ENCODE measurements at places on chromosomes 2 and 18. TPM values are rescaled to one million over a fixed set of nuclear protein-coding genes. Genes with fewer than 3 reads are reported as not detected.

The NT5DC4 gene
- polyA plus RNA-seq: not detected

The DRC1 gene
- 5.0 TPM for polyA plus RNA-seq

The G6PC2 gene
- 0.09 TPM for polyA plus RNA-seq

The SLC23A3 gene
- 0.17 TPM for polyA plus RNA-seq

The HOXD1 gene
- polyA plus RNA-seq: 5.1 TPM

The SLC5A7 gene
- 11.3 TPM for polyA plus RNA-seq

The TUBA4A gene
- polyA plus RNA-seq: 84.9 TPM

The CYP26B1 gene
- polyA plus RNA-seq: 3.6 TPM

- DNase-seq: no peak
These were observed 435.4 kb downstream of the SETBP1 start for GRCh38 chr18:45116116-45116515.

DNA sequence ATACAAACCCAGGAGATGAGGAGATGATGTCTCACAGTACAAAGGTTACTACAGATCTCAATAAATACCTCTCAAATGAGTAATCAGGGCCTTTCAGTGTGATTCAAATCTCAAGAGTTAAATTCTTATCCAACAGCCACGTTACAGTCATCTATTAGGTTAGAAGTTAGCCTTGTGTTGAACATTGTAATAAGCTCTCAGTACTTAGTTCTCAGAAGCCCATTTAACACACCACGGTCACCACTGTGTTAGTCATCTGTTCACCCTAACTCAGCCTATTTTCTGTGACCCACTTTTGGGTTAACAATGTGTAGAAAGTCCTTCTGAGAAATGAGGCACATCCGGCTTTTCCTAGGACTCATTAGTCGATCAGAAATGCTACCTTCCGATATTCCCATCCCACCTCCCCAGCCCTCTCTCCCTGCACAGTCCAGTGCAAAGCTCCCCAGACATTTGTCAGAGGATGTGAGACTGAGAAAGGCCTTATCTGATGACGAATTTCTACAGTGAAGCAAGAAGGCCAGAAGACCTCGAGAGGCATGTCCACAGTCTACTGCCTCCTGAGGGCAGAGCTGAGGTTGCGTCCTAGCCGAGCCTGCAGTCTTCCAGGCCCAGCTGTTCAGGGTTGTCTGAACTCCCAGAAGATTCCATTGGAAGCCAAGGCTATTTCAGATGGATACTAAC is 92.6 kb downstream of the ACTR2 start:
- no peak for DNase-seq

GRCh38 chr2:132608311-132608710 is 61.7 kb downstream of the LYPD1 start:
- no peak for DNase-seq

- no peak for DNase-seq
These were observed 18.3 kb downstream of the PSME4 start for GRCh38 chr2:53952519-53952918.

DNA sequence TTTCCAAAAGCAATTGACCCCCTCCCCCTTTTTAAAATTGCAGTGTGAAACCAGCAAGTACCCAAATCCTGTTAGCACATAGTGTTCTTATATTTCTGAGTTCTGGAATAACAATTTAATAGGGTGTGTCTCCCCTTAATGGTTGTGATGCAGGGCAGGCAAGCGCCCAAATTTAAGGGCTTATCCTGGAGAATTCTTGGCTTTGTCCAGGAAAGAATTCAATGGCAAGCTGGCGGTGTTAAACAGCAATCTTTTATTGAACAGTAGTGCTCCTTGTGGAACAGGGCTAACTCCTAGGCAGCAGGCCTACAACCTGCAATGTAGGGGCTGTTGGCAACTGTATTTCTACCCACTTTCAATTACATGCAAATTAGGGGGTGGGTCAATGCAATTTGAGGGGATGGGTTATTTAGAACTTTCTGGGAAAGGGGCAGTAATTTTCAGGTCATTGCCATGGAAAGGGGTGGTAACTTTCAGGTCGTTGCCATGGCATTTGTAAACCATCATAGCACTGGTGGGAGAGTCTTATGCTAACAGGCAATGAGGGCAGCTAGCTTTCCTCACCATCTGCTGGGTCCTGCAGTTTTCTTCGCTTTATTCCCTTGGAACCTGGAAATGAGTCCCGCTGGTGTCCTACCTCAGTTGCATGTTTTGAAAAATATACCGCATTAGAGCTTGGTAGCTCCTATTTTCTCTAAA is 149.0 kb upstream of the KCTD1 start:
- DNase-seq: no peak

- peak; percentile 70 for DNase-seq
These were observed 18.6 kb downstream of the ST6GAL2 start for GRCh38 chr2:106867196-106867953.

DNA sequence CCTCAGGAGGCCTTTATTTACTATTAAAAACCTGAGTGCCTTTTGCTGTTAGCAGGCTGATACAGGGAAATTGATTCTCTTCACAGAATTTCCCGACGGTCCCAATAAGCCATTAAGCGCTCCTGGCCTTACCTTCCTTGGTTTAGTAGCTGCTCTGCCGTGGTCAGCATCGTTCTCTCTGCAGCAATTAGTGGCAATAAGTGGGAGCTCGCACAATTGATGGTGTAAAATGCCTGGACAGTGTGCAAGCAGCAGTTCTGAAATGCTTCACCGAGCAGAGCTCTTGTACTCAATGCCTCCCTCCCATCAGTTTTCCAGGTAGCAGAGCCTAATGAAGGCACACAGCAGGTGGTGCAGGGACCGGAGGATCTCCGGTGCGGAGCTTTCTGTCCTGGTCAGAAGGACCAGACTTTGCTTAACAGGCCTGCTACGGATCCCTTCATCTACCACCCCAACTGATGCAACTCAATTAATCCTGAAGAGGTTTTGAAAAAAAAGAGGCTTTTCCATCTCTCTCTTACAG is 1.1 kb upstream of the LINC00305 start:
- no peak for DNase-seq

DNA sequence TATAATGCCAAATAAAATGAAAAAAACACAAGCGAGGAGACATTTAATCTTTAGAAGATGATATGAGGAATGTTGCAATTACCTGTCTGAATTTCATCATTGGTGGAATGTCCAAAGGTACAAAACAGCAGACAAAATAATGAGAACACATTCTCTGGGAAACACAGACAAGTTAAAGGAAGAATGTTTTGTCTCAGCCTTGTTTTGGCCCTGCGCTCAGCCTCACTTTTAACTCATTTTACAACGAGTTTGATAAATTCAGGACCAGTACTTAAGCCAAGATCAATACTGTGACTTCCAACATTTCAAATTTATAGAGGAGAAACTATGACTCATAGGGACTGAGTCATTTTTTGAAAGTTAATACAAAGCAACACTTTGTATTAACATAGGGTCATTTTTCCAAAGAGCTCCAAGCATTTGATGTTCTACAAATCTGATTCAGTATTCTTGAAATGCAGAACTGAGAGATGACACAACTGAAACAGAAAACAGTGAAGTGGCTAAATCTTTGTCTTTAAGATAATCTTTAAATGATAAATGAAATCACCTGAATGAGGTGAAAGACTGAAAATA is 833.2 kb upstream of the CHAC2 start:
- no peak for DNase-seq

- DNase-seq: no peak
These were observed 73.2 kb upstream of the LCLAT1 start for GRCh38 chr2:30373881-30374302.

DNA sequence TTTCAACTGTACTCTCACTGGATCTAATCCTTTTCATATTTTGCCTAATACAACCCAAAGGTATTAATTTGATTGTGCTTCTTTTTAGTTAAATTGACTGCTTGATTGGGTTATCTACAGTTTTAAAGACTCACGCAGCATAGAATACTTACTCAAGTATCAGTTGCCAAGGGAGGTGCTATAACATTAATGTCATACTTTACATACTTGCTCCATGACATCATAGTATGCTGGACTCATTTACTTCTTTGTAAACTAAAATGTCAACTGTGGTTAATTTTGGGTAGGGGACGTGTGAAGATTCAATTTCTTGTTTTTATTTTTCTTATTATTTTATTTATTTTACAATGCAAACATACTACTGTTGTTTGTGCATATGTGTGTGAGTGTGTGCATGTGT is 716.2 kb upstream of the VRK2 start:
- no peak for DNase-seq

- DNase-seq: no peak
These were observed 73.5 kb downstream of the EMX1 start for GRCh38 chr2:72990695-72991438.

GRCh38 chr2:22485486-22485885 is 899.5 kb upstream of the KLHL29 start:
- no peak for DNase-seq

DNA sequence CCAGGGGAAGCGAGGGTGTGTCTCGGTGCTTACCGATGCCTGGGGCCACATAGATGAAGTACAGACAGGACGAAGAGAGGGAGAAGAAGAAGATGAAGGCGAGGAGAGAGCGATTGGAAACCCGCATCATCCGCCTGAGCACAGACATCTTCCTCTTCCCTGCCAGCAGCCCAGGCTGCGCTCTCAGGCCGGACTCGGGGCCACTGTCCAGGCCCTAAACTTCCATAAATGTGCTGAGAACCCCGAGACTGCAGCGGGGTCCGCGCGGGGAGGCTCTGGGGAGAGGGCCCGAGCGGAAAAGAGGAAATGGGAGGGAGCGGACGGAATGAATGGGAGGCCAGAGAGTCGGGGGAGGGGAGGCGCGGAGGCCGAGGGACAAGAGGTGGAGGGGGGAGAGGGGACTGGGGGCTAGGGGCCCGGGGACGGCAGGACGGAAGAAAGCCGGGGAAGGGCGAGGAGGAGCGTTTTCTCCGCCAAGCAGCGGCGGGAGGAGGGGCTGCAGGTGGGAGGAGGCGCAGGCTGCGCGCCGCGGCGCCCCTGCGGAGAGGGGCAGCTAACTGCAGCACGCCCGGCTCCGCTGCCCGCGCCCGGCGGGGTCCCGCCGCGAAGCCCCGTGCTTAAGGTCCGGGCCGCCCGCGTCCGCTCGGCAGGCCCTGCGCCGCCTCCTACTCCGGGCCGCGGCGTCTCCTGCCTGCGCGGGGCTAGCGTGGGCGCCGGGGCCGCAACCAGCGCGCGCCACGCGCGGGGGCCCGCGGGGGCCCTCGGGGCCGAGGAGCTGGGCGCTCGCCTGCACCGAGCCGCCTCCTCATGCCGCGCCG is at the start of gene B4GALT6:
TSS of gene B4GALT6 (minus strand) at position 303 of the 818 bp plus-strand sequence. CDS start at position 148, 155 bp downstream.
- DNase-seq: no peak

DNA sequence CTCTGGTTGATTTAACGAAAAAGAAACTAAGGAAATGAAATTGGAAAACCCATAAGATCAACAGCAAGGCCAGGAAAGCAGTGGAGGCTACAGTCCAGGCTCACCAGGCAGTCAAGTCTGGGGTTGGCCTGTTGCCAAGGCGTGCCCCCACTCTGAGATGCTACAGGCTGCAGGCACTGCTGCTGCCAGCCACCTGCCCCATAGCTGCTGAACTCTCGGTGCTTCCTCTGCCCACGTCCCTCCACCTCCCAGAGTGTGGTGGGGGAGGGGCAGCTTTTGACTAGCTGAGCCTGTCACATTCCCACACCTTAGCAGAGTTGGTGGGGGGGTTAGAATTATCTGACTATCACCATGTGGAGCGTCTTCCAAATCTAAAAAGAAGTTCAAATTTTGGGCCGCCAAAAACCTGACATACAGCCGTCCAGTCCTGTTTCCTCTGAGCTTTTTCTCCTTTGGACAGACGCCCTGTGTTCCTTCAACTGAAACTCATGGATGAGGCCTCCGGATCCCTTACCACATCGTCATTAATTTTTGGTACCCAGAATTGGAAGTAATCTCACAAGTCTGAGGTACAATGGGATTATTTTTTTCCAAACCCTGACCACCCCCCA is 3.9 kb upstream of the SH3RF3 start:
- DNase-seq: no peak

DNA sequence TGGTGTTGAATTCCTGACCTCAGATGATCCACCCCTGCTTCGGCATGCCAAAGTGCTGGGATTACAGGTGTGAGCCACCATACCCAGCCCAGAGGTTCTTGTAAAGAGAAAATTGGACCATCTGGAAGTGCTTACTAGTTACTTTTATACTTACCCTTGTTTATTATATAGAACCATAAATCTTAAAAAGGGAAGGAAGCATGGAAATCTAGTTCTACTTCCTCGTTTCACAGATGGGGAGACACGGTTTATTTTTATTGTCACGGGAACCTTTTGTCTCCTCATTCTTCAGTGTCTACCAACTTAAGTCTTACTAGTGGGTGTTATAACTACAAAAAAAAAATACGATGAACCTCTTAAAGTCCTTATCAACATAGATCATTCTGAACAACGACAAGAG is 45.8 kb upstream of the PDK1 start:
- DNase-seq: no peak

DNA sequence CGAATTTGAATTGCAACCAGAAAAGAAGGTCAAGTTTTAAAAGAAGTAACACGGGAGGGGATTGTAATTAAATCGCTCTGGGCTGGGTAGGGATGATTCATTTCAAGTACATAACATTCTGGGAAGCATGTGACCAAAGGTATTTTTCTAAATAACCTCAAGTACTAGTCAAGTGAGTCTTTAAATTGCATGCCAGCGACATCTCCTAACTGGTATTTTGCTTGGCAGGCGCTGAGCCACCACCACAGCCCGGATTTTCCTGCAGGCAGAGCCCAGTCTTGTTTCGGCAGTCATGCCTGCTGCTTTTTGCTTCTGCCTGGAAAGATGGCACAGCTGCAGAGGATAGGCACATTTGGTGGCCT is 33.7 kb upstream of the NPAS2 start:
- DNase-seq: no peak

- DNase-seq: peak; percentile 73
These were observed at the start of gene AGPS for GRCh38 chr2:177392373-177393202. TSS of gene AGPS (plus strand) at chr2:177392773. CDS start at chr2:177392790, 17 bp downstream.

DNA sequence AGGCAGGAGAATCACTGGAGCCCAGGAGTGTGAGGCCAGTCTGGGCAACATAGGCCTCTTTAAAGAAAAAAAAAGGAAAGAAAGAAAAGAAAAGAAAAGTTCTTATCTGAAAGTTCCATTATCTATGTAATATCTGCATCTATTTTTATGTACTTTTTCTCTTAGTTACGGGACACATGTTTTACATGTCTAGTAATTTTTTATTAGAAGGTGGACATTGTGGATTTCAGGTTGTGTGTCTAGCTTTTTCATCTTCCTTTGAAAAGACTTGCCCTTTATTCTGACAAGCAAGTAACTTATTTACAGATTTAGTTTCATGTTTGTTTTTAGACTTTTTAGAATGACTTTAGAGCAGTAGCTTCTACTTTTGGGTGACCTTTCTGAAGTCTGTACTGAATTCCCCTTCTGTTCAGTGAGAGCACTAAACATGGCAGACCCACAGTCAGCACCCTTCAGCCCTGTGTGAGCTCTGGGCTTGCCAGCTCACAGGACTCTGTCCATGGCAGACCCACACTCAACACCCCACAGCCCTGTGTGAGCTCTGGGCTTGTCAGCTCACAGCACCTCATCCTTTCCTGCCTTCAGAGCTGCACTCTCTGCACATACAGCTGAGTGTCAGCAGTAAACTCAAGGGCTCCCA is 17.5 kb downstream of the TRAPPC12 start:
- no peak for DNase-seq

All from spinal cord (tissue), 10 donors.